ENCODE measurements at places on chromosomes 13 and 19.

DNA sequence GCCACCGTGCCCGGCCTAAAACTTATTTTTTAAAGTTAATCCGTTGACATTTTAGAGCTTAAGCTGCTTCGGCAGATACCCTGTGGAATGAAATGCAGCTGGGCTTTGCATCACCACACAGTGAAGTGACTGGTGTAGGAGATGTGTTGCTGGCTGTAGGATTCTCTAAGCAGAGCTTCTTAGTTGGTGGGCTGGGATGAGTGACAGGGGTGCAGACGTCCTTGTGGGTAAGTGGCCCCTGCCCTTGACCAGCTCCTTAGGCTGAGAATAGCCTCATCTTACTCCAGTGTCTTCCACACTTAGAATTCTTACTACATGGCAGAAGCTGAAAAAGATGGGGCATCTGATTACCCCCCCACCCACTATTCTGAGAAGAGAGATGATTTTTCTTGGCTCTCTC lies 11.6 kb downstream of the GATAD2A start:
- no peak for DNase-seq

GRCh38 chr19:23522431-23522830 lies 127.2 kb upstream of the ZNF91 start:
- DNase-seq: no peak

- no peak for DNase-seq
These were observed 47.5 kb upstream of the NDUFS7 start for GRCh38 chr19:1336079-1336684.

DNA sequence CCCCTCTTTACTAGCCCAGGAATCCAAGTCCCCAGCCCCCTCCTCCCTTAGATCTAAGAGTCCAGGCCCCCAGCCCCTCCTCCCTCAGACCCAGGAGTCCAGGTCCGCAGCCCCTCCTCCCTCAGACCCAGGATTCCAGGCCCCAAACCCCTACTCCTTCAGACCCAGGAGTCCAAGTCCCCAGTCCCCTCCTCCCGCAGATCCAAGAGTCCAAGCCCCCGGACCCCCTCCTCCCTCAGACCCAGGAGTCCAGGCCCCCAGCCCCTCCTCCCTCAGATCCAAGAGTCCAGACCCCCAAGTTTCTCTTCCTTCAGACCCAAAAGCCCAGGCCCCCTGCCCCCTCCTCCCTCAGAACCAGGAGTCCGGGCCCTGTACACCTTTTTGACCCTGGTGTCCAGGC lies 11.5 kb downstream of the SPACA6 start:
- DNase-seq: no peak

DNA sequence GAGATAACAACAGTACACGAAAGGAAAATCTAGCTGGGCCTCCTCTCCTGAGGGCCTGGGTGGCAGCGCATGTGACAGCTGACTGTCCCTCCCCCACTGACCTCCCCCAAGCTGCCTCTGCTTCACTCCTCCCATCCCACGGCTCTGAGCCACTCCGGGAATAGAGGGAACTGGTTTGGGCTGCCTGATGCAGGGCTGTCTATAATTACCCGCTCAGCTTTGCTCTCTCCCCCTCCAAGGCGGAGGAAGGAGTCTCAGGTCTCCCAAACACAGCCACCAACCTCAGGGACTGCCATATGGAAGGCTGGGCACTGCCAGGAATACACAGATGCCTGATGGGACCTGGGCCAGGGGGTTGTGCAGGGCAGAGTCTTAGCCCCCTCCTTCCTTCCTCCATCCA lies 7.9 kb downstream of the NAPA start:
- DNase-seq: no peak

GRCh38 chr13:89401264-89401675 lies 1730.1 kb downstream of the SLITRK5 start:
- no peak for DNase-seq

DNA sequence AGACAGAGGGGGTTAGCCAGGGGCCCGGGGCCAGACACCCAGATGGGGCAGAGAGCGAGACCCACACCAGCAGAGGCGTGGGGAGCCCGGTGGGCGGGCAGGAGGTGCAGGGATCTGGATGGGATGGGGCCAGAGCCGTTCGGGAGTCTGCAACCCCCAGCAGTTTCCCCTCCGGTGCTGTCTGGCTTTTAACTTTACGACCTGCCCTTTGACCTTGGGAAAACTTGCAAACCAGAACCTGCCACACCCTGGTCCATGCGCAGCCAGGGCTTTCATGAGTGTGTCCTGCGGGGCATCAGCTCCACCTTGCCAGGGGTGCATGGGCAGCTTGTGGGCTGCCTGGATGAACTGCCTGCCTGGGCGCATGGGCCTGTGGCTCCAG lies 9.8 kb downstream of the JOSD2 start:
- DNase-seq: no peak

DNA sequence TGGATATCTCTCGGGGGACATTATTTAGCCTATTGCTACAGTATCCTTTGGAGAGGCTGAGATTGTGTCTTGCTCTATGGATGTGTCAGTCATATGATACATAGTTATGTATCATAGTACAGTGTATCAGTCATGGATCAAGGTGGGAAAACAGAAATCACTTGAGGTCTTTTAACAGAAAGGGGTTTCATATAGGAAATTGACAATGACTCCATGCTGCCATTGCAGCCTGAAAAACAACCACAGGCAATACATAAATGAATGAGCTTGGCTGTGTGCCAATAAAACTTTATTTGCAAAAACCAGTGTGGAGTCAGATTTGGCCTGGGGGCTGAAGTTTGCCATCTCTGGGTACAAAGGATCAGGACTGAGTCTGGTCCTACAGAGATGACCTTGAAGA lies 35.4 kb downstream of the COLGALT1 start:
- no peak for DNase-seq

DNA sequence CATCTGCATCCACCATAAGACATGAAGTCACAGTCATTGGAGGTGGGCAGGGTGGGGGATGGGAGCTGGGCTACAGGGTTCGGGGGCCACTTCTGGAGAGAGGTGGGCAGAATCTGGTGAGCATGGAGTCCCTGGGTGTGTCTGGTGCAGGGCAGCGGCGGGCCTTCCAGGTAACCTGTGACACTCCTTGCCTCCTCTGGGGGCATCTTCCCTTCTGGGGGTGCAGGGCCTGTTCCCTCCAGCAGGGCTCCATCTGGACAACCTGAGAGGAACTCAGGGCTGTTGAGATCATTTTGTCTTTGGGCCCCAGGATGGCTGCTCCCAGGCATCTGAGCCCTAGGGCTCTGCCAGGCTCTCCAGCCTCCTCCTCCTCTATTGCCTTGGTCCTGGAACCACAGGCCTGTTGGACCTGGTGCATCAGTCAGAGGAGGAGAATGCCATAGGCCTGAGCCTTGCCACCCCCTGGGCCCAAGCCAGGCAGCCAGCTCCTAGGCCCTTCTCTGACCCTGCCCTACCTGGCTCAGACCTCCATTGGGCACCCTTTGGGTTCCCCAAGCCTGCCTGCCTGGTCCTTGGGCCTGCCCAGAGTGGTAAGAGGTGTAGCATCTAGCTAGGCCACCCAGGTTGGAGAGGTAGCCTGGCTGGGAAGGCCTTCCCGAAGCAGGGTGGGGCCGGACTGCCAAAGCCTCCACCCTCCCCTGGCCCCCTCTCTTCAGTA lies 13.4 kb downstream of the LYL1 start:
- no peak for DNase-seq

DNA sequence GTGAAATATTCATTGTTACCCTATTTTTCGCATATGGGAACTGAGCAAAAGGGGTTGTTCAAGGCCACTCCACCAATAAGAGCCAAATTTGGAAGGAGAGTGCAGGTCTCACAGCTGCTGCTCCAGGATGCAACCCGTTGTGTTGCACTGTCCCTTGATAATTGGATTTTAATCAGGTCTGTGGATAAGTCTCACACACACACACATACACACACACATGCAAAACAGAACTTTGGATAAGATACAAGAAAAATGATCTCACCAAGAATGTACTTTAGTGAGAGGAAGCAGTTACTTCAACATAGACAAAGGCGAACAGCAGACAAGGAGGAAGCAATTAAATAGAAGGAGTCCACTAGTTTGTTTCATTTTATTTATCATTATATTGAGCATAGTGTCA lies 127.3 kb upstream of the EDNRB start:
- no peak for DNase-seq

- DNase-seq: no peak
These were observed 151.7 kb downstream of the LHFPL6 start for GRCh38 chr13:39451301-39451700.

GRCh38 chr13:64529874-64530485 lies 2700.2 kb downstream of the PCDH9 start:
- no peak for DNase-seq

DNA sequence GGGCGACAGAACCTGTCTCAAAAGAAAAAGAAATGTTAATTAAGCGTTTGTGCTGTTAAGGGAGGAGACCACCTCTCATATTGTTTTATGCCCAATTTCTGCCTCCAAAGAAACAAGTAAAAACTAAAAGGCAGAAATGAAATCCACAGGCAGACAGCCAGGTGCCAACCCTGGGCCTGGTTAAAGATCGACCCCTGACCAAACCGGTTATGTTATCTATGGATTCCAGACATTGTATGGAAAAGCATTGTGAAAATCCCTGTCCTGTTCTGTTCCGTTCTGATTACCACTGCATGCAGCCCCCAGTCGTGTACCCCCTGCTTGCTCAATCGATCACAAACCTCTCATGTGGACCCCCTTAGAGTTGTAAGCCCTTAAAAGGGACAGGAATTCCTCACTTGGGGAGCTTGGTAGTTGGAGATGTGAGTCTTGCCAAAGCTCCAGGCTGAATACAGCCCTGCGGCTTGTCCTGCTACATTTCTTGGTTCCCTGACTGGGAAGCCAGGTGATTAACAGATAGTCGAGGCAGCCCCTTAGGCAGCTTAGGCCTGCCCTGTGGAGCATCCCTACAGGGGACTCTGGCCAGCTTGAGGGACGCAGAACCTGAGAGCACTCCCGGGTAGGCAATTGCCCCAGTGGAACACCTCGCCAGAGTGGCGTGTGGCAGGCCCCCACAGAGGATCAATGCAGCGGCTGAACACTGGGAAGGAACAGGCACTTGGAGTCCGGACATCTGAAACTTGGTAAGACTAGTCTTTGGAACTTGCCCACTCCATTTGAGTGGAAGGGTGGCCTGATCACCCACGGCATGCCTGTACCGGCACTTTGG lies 748 bp upstream of the ZNF552 start:
- no peak for DNase-seq

GRCh38 chr19:13212759-13213330 lies 62.6 kb downstream of the IER2 start:
- peak; percentile 68 for DNase-seq

GRCh38 chr13:25249001-25249543 lies 38.2 kb downstream of the MTMR6 start:
- no peak for DNase-seq
